ENCODE measurements at places on chromosomes 3 and 15. TPM values are rescaled to one million over a fixed set of nuclear protein-coding genes. Genes with fewer than 3 reads are reported as not detected.
A peak's percentile ranks its signal among the peaks of the same experiment; 100 is the strongest.

GRCh38 chr3:7659079-7659478, 798.2 kb downstream of the GRM7 start:
- no peak for DNase-seq

- DNase-seq, result peak; percentile 64
Measured at GRCh38 chr3:139555249-139555648, 15.7 kb upstream of the RBP1 start.

- no peak for DNase-seq
Measured at GRCh38 chr15:25805031-25805430, 58.1 kb downstream of the ATP10A start.

GRCh38 chr15:28881600-28881999, 4.2 kb upstream of the APBA2 start:
- no peak for DNase-seq

GRCh38 chr3:189822726-189823125, 191.5 kb downstream of the TP63 start:
- DNase-seq, result no peak

DNA sequence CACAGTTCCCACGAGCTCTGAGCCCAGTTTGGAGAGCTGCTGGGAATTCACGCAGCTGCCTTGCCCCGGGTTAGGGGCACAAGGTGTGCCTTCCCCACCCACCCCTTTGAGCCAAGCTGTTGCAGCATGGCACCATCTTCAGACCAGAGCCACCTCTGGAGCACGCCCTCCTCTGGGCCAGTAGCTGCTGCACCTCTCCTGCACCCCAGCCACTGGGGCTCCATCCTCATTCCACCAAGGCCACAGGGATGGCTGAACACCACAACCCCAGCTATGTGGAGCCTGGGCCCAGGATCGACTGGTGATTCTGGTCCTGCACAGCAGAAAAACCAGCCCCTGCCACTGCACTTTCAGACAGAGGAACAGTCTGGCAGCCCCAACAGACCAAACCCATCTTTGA, 25.7 kb downstream of the TUBGCP5 start:
- no peak for DNase-seq

- peak; percentile 83 for DNase-seq
Measured at GRCh38 chr3:196757876-196758739, 18.5 kb downstream of the PAK2 start.

Gene PLSCR5
- not detected for total RNA-seq

DNA sequence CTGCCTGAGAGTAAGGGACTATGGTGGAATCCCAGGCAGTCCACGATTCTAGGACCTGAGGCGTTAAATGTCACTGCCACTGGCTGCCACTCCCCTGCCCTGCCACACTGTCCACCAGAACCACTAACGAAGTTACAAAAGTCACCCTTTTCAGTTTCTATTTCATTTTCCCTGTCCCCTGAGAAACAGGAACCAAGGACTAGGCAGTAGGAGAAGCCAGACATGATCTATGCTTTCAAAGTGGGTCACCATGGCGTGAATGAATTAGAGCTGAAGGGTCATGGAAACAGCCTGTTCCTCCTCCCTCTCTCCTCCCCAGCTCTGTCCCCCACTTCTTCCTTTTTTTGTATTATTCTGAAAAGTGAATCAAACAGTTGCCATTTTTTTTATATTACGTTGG, 9.1 kb upstream of the ADPRH start:
- DNase-seq, result no peak

Gene GOLGA8B
- total RNA-seq, result 33.7 TPM

Gene FILIP1L
- 213 TPM for total RNA-seq

DNA sequence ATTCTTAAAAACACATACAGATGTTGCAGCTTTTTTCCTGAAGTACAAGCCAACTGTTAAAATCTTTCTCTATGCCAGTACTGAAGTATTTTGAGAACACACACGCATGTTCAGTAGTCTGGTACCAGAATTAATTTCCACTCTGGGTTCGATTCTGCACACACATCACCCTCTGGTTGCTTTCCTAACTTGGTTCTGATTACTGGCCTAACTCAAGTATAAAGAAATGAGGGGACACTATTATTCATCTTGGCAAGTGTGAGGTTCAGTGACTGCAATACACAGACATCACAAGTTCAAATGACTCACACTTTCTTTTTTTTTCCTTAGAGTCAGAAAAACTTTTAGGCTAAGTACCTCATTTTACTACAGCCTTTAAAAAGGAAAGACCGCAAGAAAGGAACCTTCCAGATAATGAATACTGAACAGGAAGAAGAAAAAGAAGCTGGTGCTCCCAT, 37.4 kb upstream of the LDHAL6B start:
- peak; percentile 92 for DNase-seq

- DNase-seq, result no peak
Measured at GRCh38 chr3:102573483-102574028, 138.7 kb downstream of the ZPLD1 start.

- DNase-seq, result no peak
Measured at GRCh38 chr15:81085898-81086297, 48.2 kb upstream of the CFAP161 start.

- DNase-seq, result no peak
Measured at GRCh38 chr3:101270149-101270548, 50.2 kb downstream of the IMPG2 start.

DNA sequence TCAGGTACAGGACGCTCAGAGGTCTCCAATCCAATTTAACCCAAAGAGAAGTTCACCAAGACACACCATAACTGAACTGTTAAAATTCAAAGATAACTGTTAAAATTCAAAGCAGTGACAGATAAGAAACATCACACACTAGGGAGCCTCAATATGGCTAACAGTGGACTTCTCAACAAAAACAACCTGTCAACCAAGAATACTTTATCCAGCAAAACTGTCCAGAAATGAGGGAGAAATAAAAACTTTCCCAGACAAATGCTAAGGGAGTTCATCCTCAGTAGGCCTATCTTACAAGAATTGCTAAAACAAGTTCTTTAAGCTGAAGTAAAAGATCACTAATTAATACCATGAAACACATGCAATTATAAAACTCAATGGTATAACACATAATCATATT, 36.3 kb upstream of the MYLK start:
- peak; percentile 3 for DNase-seq

- DNase-seq, result no peak
Measured at GRCh38 chr3:74402821-74403220, 211.6 kb downstream of the CNTN3 start.

- peak; percentile 11 for DNase-seq
Measured at GRCh38 chr3:14957925-14958324, 10.5 kb downstream of the NR2C2 start.

GRCh38 chr3:62837145-62837787, 38.0 kb downstream of the CADPS start:
- DNase-seq, result no peak

DNA sequence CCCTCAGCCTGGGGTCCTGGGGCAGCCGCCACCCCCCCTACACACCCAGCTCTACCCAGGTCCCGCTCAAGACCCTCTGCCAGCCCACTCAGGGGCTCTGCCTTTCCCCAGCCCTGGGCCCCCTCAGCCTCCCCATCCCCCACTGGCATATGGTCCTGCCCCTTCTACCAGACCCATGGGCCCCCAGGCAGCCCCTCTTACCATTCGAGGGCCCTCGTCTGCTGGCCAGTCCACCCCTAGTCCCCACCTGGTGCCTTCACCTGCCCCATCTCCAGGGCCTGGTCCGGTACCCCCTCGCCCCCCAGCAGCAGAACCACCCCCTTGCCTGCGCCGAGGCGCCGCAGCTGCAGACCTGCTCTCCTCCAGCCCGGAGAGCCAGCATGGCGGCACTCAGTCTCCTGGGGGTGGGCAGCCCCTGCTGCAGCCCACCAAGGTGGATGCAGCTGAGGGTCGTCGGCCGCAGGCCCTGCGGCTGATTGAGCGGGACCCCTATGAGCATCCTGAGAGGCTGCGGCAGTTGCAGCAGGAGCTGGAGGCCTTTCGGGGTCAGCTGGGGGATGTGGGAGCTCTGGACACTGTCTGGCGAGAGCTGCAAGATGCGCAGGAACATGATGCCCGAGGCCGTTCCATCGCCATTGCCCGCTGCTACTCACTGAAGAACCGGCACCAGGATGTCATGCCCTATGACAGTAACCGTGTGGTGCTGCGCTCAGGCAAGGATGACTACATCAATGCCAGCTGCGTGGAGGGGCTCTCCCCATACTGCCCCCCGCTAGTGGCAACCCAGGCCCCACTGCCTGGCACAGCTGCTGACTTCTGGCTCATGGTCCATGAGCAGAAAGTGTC, 30.2 kb downstream of the PTPN23 start:
- no peak for DNase-seq

DNA sequence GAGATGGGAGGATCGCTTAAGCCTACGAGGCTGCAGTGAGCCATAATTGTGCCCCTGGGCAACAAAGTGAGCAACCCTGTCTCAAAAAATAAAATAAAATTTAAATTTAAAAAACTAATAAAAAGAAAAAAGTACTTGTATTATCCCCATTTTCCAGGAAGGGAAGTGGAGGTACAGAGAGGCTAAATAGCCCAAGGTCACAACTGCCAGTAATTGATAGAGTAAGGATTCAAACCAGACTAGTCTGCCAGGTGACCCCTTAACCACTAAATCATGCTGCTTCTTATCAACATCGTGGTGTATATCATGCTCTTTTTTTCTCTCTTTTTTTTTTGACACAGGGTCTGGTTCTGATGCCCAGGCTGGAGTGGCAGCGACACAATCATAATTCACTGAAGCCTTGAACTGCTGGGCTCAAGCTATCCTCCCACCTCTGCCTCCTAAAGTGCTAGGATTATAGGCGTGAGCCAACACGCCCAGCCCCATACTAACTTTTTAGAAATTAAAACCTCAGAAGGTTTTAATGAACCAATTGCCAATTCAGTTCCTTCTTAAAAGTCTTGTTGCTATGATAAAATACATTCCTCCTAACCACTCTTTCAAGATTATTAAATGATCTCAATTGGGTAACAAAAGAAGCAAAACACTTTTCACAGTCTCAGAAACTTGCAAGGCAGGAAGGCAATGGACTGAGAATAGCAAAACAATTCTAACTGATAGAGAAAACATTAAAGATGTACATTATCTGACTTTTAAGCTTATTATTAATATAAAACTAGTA, 30.5 kb downstream of the HERC1 start:
- DNase-seq, result no peak

Gene WDR93
- under 0.01 TPM for total RNA-seq
